ENCODE measurements at places on chromosomes 6 and 20. TPM values are rescaled to one million over a fixed set of nuclear protein-coding genes. Genes with fewer than 3 reads are reported as not detected.

Gene ANGPT4
- not detected for polyA plus RNA-seq

Gene ID4
- polyA plus RNA-seq = 5.8 TPM

Gene DEFB124
- polyA plus RNA-seq = 1.3 TPM

Gene RIPPLY2
- polyA plus RNA-seq = not detected

Gene ETV7
- polyA plus RNA-seq = not detected

Gene FAM217A
- polyA plus RNA-seq = not detected

- no peak for DNase-seq
These were observed 1.6 kb downstream of the PPP1R16B start for GRCh38 chr20:38806855-38807655.

DNA sequence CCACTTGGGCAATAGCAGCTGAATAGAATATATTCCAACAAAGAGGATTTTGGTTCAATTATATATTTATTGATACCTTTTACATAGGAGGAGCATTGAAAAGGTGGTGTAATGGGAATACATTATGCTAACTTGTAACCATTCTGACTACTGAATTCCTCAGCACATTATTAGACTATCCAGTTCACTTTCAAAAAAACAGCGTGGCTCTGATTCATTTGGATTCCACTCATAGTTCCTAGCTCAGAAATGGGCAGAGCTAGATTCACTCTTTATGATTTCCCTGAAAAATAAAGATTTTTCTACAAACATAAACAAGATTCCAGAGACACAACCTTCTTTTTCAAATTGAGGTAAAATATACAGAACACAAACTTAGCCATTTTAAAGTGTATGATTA is 9.2 kb upstream of the TRERF1 start:
- DNase-seq = no peak

GRCh38 chr6:151388997-151389617 is 2.3 kb downstream of the ZBTB2 start:
- no peak for DNase-seq

- DNase-seq = no peak
These were observed 307.6 kb upstream of the MAP3K7 start for GRCh38 chr6:90894285-90895130.

- DNase-seq = no peak
These were observed 90.0 kb upstream of the MAFB start for GRCh38 chr20:40778894-40779496.

- peak; percentile 8 for DNase-seq
These were observed 42.2 kb upstream of the EDN3 start for GRCh38 chr20:59258221-59258621.

GRCh38 chr20:49288784-49289696 is 11.2 kb upstream of the ZNFX1 start:
- DNase-seq = no peak

GRCh38 chr6:150204705-150205472 is 62.0 kb downstream of the PPP1R14C start:
- DNase-seq = no peak

GRCh38 chr20:38799203-38799602 is 6.3 kb upstream of the PPP1R16B start:
- DNase-seq = no peak

- peak; percentile 49 for DNase-seq
These were observed 4.3 kb upstream of the KIF25 start for GRCh38 chr6:167993169-167993568.

DNA sequence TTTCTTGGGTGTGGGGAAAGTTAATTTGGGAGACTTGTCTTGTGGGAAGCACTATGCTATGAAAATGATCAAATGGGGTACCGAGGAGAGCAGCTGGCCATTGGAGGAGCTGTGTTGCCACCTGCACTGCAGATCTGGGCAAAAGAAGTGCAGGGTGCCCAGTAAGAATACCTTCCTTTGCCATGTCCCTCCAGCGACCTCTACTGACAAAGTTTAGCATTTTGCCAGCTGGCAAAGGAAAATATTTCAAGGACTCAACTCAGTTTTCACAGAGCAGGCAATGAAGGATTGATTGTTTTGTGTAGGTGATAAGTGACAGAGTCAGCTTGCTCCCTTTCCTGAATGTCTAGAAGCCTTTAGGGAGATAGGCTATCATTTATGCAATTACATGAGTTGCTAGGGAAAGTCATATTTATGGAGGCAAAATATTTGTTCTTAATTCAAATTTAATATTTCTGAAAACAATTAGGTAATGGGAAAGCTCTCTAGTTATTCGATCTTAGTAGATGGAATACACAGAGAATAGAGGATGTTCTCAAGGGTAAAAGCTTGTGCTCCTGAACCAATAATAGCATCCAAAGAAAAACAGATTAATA is 118.4 kb downstream of the FARS2 start:
- DNase-seq = no peak

DNA sequence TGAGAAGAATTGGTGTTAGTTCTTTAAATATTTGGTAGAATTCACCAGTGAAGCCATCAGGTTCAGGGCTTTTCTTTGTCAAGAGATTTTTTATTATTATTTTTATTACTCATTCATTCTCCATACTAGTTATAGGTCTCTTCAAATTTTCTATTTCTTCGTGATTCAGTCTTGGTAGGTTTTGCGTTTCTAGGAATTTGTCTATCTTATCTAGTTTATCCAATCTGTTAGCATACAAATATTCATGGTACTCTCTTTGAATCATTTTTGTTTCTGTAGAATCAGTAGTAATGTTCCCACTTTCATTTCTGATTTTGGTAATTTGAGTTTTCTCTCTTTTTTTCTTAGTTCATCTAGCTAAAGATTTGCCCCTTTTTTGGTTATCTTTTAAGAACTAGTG is 52.3 kb upstream of the PRDM1 start:
- no peak for DNase-seq

DNA sequence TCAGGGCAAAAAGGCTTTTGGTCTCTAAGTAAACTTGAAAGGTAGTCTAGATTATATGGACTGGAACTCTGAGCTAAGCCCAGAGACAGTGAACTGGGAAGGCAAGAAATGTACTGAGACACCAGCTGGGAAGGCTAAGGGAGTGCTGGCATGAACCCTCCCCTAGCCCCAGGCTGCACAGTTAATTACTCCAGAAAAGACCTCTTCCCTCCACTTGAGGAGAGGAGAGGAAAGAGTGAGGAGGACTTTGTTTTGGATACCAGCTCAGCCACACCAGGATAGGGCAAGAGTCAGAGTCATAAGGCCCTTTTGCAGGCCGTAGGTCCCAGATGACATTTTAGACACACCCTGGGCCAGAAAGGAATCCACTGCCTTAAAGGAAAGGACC is 84.1 kb upstream of the GJE1 start:
- no peak for DNase-seq

DNA sequence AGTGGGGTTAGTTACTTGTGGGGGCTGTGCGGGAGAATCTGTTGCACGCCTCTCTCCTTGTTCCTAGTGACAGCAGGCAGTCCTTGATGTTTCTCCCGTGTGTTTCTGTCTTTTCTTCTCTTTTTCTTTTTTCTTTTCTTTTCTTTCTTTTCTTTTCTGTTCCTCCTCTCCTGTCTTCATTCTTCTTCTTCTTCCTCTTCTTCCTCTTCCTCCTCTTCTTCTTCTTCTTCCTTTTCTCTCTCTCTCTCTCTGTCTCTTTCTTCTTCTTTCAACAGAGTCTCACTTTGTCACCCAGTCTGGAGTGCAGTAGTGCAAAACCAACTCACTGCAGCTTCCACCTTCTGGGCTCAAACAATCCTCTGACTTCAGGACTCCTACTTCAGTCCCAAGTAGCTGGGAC is 6.8 kb upstream of the AIG1 start:
- no peak for DNase-seq

GRCh38 chr6:2507016-2507415 is 243.7 kb downstream of the MYLK4 start:
- DNase-seq = no peak

DNA sequence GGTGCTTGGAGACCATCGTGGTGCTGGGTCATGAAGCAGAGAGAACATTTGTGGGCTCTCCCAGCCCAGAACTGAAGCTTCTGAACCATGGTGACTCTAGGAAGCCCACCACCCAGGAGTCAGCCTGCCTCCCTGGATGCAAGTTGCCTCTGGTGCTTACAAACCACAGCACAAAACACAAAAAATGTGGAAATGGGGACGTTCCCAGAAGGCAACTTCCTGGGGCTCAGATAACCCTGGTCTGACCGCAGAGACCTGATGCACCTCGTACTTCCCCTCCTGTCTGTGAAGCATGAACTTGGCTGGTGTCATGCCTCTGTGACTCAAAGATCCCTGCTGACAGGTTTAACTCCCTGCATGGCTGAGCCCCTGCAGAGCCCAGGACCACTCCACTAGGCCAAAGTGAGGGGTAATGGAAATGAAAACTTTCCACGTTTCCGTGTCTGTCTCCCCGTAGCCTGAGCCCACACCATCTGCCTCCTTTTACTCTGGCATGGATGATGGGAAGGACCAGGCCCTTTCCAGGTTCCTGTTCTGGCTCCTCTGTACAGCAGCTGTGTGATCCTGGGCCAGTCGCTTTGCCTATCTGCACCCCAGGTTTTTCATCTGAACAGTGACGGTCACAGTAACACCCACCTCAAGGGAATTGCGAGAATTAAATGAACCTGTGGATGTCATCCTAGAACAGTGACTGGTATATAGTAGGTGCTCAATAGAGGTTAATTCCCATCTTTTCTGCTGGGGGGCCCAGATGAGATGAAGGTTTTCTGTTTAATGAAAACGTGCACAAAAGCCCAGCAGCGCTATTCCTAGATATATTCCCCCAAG is 57.7 kb downstream of the PPP1R16B start:
- DNase-seq = no peak

DNA sequence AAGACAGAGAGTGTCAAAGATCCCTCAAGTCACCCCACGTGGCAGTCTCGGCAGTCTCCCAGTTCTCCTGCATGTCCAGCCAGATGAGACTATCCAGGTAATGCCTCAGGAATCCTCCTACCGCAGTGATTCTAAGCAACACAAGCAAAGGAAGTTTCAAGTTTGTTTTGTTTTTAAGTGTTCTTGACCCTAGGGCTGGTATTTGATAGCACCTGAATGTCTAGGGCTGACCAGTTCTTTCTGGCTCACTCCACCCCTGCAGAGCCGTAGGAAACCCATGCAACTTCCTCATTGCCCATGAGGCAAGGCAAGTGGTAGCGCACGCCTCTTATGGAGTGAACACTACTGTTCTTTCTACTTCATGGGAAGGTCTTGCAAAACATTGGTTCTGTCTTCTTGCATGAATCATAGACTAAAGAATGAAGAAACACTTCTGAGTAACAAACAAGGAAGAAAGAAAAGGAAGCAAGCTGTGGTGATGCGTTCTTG is 24.8 kb upstream of the FOXQ1 start:
- DNase-seq = no peak

Measured in muscle of arm (tissue), 14 donors.